Activated CD8-positive, alpha-beta memory T cell treated with anti-CD3 and anti-CD28 coated beads, Interleukin-2, amount 10 ng/mL, durations not matched to agents 7 days and 5 days (primary cell): ENCODE measurements at places on chromosomes 1 and 21. TPM values are rescaled to one million over a fixed set of nuclear protein-coding genes. Genes with fewer than 3 reads are reported as not detected.

Gene CLCA1
- total RNA-seq: not detected

Gene LMOD1
- total RNA-seq: not detected

Gene HSD3B1
- total RNA-seq: not detected

Gene TMEM200B
- 0.09 TPM for total RNA-seq

Gene ELF3
- total RNA-seq: 0.79 TPM

Gene USH2A
- total RNA-seq: not detected

Gene CLDN17
- total RNA-seq: not detected

Gene FLG
- not detected for total RNA-seq

Gene NGF
- not detected for total RNA-seq

Gene AHCTF1
- 37.1 TPM for total RNA-seq

Gene CD52
- 951 TPM for total RNA-seq

Gene LCE3E
- total RNA-seq: not detected

Gene LIN28A
- total RNA-seq: not detected

GRCh38 chr1:67211589-67212563, 45.6 kb downstream of the IL23R start:
- DNase-seq: peak; percentile 67

DNA sequence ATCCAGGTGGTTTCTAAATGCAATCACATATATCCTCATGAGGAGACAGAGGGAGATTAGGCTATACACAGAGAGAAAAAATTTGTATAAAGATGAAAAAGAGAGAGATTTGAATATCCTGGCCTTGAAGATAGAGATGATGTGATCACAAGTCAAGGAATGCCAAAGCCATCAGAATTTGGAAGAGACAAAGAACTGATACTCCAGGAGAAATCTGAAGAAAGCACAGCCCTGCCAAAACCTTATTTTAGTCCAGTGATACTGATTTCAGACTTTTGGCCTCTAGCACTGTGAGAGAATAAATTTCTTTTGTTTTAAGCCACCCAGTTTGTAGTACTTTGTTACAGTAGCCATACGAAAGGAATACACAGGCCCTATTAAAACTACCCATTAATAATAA, 33.4 kb downstream of the DOCK7 start:
- DNase-seq: no peak

DNA sequence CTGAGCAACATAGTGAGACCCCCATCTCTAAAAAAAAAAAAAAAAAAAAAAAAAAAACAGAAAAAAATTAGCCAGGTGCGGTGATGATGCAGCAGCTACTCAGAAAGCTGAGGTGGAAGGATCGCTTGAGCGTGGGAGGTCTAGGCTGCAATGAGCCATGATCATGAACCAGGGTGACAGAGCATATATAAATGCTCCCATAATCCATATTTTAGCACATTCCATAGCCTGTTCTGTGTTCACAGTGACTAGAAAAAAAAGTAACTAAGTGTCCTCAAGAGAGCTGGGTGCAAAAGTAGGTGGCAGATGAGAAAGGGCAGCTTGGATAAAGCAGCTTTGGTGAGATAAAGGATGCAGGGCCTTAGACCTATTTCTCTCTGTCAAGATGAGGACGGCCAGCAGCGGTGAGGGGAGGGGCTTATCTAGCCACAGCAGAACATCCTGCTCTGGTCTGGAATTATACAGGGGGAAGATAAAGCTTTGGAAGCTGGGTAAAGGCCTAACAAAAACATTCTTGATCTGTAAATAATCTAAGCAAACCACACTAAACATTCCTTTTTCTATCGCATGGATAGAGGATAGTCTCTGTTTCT, 205.3 kb downstream of the DAB1 start:
- no peak for DNase-seq

DNA sequence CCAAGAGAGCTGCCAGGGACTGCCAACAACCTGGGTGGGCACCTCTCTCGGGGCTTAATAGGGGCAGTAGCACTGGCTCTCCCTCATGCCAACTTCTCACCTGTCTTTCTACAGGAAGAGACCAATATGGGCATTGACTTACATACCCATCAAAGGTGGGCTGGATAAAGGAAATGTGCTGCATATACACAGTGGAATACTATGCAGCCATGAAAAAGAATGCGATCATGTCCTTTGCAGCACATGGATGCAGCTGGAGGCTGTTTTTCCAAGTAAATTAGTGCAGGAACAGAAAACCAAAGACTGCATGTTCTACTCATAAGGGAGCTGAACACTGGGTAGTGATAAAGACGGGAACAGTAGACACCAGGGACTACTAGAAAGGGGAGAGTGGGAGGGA, 172.5 kb downstream of the URB2 start:
- DNase-seq: no peak

DNA sequence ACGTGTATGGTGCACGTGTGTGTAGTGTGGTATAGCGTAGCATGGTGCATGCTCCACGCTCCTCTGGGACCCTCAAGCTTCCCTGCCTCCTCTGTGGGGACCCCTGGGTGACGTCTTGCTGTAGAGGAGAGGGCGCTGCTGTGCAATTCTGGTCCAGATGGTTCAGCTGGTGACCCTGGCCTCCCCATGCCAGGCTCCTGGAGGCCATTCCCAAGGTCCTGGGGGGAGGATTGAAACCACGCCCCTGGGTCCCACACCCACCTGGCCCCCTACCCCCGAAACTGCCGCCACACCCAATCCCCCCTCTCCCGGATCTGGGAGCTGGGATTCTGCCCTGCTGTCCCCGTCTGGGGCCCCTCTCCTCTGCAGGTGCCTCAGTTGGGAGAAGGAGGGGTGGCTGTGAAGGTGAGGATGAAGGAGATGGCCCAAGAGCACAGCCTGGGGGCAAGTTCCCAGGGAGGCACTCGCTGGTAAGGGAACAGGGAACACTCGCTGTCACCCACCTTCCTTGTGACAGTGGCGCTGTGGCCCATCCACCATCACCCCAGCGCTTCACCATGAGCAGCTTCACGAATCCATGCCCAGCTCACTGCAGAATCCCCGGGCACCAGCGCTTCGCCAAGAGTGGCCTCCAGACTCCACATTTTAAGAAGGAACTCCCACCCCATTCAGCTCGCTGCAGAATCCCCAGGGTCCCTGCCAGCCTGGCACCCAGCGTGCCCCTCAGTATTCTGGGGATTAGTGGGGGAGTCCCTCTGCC, 38.0 kb downstream of the WDR4 start:
- DNase-seq: peak; percentile 31

GRCh38 chr1:4752059-4752458, 97.7 kb downstream of the AJAP1 start:
- DNase-seq: no peak

DNA sequence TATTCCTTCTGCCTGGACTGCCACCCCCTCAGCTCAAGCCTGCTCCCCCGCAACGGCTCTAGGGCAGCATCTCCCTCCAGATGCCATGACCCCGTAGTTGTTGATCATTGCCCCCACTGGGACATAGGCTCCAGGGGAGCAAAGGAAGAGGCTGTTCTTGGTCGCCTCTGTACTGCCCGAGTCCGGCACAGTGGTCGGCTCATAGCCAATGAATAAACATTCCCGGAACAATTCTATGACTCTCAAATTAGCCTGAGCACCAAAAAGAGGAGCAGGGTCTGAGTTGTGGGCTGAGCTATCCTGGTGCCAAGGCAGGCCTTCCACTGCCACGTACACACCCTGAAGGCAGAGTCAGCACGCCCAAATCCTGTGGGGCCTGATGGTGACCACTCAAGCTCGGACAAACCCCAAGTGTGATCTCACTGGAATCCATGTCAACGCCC, 33.1 kb downstream of the CAPZB start:
- no peak for DNase-seq

- no peak for DNase-seq
Measured at GRCh38 chr1:40094466-40095110, 2.5 kb downstream of the PPT1 start.

- no peak for DNase-seq
Measured at GRCh38 chr1:4726620-4727341, 72.4 kb downstream of the AJAP1 start.

GRCh38 chr1:15179485-15179883, 25.9 kb downstream of the TMEM51 start:
- no peak for DNase-seq

- DNase-seq: no peak
Measured at GRCh38 chr1:46488343-46489168, 1.1 kb upstream of the DMBX1 start.

GRCh38 chr21:46554431-46555224, 50.3 kb downstream of the S100B start:
- DNase-seq: no peak

DNA sequence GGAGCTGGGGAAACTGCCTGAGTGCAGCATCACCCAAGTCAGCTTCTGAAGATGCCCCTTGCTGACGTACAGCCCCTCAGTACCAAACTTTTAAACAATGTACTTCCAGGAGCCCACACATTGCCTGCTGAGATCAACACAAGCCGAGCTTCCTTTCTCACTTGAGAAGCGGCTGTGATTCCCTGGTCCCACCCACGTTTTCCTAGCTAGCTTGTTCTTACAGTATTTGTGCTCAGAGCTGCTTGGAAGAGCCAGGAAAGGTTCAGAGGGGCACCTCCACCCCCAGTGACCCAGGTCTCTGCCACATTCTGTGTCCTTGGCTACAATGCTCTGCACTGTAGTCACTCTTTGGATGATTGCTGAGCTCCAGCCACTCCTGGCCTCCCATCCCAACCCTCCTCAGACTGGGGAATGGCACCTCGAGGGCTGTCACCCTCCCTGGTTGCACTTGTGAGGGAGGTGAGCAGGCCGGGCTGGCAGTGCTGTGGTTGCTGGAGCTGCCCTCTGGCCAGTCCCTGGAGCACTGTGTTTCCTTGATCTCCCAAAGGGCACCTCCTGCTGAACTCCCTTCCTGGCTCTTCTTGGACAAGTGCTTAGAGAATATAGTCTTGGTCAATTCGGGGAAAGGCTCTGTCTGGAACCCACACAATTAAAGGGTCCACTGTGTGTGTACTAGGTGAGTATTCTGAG, 355.1 kb downstream of the AJAP1 start:
- DNase-seq: no peak

DNA sequence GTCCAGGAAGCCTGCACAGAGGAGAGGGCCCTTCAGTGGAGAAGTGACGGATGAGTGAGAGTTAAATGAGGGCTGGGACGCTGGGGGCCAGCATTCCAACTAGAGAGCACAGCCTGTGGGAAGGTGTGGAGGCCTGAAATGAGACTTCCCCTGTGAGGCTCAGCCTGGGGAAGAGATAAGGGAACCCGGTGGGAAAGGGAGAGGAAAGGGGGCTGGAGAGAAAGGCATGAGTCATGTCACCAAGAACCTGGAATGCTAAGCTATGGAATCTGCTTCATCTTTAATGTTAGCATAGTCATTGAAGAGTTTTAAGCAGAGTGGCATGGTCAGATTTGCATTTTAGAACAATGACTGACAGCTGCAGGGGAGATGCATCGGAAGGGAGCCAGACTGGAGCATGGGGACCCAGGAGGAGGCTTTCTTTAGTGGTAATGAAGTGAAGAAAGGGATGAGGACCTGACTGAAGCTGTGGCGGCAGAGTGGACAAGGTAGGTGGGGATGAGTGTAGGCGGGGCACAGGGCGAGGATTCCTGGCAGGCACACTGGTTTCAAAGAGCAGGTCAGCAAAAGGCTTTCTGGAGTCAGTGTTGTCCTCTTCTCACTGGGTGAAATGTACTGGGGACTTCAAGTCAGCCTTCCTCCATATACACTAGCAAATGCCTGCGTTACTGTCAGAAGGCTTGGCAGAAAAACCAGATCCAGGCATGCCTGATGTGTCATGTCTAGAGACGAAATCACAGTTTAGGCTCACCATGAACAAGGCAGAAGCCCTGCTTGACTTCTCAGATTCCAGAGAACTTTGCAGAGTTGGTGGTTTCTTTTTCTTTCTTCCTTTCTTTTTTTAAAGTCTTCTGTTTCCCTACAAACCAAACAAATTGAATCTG, 8.0 kb downstream of the RGL1 start:
- no peak for DNase-seq

- peak; percentile 89 for DNase-seq
Measured at GRCh38 chr21:45596704-45597318, 46.7 kb upstream of the PCBP3 start.

DNA sequence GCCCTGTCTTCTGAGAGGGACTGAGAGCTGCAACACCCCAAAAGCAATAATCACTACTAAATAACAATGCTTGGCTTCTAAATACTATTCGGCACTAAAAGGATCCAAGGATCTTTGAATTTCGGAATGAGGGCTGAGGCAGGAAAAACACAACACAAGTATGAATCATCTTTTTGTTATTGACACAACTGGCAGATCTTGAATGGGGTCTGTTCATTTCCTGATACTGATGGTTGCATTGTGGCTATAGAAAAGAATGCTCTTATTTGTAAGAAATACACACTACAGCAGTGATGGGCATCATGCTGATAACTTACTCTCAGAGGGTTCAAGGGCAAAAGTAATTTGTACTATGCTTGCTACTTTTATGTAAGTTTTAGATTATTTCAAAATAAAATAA, 149.2 kb upstream of the PLD5 start:
- DNase-seq: no peak

GRCh38 chr1:66168948-66169671, 364.8 kb upstream of the SGIP1 start:
- DNase-seq: no peak

DNA sequence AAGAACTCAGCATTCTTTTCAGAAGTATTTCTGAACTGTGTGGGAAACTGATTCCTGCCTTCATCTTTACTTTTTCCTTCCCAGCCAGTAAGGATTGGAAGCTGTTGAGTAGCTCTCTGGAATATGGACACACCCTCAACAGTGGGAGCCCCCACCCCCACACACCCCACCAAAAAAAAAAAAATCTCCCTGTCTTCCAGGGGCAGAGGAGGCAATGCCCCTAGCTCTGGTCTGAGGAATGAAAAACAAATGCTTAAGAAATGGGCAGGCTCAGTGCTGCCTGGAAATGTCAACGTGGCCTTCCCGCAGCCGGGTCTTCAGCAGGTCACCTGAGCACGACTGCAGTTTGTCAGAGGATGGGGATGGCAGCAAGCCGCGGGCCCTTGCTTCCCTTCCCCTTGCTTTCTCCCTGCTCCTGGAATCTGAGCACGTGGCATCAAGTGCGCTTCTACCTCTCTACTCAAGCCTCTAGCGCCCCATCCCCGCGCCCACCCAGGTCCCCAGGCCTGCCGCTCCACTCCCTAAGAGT, 479 bp downstream of the RGS16 start:
- DNase-seq: no peak

- no peak for DNase-seq
Measured at GRCh38 chr1:7712731-7713323, 58.3 kb upstream of the VAMP3 start.

- no peak for DNase-seq
Measured at GRCh38 chr1:228204958-228205357, 2.9 kb upstream of the OBSCN start.

GRCh38 chr1:55610203-55610602, 395.0 kb upstream of the USP24 start:
- DNase-seq: no peak

- no peak for DNase-seq
Measured at GRCh38 chr1:90144820-90145219, 149.9 kb downstream of the ZNF326 start.
